ENCODE measurements at places on chromosomes 4 and X.
A peak's percentile ranks its signal among the peaks of the same experiment; 100 is the strongest.

DNA sequence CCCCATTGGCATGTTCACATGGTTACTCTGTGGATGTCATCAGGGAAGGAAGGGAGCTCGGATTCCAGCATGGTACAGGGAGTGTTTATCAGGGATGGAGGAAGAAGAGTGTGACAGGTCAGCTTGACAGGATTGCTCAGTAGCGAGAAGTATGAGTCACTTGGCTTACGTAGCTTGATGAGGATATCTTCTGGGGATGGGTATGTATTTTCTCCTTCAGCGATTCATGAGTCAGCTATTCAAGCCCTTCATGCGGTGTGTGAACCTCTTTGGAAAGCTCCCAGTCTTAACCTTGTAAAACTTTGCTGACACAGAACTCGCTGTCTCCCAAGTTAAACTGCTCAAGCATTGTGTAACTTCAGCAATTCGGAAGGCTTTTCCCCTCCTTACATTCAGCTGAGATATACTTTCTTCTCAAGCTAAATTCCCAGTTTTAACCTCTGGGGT is 275.4 kb downstream of the ARHGAP10 start:
- DNase-seq, result no peak

DNA sequence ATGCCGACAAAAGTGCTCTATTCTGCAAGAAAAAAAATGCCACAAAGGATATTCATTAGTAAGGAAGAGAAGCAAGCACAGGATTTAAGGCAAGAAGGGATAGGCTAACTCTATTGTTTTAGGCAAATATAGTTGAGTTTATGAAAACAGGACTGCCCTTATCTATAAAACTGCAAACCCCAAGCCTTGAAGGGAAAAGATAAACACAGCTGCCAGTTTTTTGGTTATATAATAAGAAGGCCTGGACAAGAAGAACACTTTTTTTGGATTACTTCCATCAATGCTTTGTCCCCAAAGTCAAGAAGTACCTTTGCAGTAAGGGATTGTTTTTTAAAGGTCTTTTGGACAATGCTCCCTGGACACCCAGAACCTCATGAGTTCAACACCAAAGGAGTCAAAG is 45.4 kb upstream of the WWC2 start:
- no peak for DNase-seq

- DNase-seq, result no peak
These were observed 41.5 kb downstream of the SMARCA5 start for GRCh38 chr4:143554728-143555597.

GRCh38 chr4:47413521-47413920 is 50.0 kb downstream of the COMMD8 start:
- no peak for DNase-seq

DNA sequence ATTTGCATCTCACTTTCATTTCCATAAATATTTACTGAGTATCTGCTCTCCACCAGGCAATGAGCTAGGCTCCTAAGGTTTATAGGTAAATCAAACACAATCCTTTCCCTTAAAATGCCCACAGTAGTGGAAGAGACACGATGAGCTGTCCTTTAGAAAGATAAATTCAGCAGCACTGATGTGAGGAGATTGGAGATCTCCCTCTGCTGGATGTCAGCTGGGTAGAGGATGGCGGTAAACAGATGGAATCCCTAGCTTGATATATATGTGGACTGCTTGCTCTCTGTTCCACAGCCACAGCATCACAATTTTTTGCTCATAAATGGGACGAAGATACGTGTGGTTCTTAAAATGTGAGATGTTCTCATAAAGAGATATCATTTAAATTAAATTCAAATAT is 216.4 kb upstream of the RASGEF1B start:
- DNase-seq, result peak; percentile 38

GRCh38 chr4:15649914-15650545 is 5.1 kb downstream of the FBXL5 start:
- peak; percentile 89 for DNase-seq

- DNase-seq, result no peak
These were observed 209.4 kb upstream of the UGT8 start for GRCh38 chr4:114389070-114389685.

- DNase-seq, result no peak
These were observed 3.0 kb downstream of the CISD2 start for GRCh38 chr4:102871772-102872171.

- DNase-seq, result peak; percentile 62
These were observed 51.7 kb upstream of the MCF2 start for GRCh38 chrX:139759637-139760036.

- no peak for DNase-seq
These were observed 1235.3 kb downstream of the FSTL5 start for GRCh38 chr4:160928482-160928881.

GRCh38 chrX:29143756-29144155 is 556.5 kb downstream of the IL1RAPL1 start:
- DNase-seq, result no peak

DNA sequence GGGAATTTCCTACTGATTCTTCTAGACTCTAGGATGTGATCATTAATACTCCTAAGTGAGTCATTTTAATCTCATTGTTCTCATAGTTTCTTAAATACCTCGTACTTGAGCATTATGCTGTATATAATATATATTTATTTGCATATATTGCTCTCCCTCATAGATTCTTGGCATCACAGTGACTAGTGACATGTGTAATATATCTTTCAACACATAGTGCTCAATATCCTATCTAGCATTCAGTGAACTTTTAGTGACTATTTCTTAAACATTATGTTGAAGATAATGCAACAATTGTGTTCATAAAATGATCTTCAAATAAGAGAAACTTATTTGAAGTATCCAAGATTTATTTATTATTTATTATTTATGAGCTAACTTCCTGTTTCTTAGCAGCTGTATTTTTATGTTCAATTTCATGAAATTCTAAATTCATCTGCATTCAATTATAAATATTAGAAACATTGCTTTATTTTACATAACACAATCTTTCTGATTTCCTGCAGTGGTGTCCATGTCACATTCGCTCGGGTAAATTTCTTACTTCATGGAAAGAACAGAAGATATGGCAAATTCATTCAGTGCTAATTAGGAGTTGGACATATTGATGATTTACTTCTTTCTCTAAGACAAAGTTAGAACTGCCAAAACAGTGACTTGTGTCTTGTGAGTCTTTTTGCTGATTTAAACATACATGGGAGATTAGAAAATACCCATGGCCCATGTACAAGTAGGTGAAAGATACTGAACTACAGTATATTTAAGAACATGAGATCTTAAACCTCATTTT is 1095.5 kb upstream of the IGFBP7 start:
- DNase-seq, result no peak

DNA sequence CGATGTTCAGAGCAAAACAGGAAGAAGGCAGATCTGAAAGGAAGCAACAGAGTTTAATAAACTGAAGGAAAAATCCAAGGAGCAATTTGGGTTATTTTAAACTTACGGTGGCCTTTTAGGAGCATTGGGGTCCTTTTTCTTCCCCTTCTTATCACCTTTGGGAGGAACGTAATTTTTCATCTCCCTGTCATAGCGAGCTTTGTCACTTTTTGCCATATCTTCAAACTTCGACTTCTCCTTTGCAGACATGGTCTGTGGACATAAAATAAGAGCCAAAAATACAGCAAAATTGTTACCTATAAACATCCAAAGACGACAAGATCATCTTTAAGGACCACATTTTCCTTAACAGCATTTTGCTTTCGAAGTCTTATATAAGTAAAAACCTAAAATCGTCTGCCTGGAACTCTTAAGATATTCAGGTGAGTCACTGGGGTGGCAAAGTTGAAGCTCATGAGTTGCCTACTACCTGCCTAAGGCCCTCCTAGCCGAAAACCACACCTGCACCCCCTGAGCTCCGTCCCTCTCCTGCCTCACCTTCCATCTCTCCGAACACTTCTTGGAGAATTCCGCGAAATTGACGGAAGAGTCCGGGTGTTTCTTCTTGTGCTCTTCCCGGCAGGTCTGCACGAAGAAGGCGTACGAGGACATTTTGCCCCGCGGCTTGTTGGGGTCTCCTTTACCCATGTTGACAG is 1.0 kb downstream of the HMGB2 start:
- DNase-seq, result no peak

DNA sequence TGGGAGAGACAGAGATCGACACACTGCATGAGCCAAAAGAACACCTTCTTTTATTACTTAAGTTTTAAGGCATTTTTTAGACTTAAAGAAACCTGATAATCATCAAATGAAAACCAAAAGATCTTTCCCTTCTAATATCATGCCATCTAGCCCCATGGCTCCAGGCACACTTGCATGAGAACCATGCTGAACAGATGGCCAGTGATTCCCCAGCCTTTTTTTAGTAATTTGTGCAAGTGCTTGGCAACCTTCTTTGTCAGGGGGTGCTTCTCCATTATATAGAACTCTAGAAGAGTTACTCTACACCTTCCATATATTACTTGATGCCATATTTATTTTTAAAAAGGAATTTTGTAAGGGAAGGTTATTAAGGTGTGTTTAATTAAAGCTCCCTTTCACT is 182.2 kb upstream of the TEX13C start:
- DNase-seq, result no peak

DNA sequence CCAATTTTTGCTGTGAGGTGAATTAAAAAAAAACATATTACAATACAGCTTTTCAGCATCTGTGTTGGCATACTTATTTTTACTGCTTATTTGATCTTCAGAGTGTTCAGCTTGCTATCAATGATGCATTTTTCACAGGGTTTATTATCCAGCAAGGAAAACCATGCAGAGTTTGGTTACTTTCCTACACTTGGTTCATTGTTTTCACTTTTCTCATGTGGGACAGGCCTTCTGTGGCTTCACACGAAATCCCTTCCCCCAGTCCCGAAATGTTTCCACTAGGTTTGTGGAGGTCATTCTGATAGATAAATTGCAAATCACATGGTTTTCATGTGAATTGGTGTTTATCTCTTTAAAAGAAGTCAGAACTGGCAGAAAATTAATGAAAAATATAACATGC is 205.8 kb downstream of the SPCS3 start:
- no peak for DNase-seq

- DNase-seq, result no peak
These were observed 23.0 kb downstream of the NAT8L start for GRCh38 chr4:2082118-2082517.

DNA sequence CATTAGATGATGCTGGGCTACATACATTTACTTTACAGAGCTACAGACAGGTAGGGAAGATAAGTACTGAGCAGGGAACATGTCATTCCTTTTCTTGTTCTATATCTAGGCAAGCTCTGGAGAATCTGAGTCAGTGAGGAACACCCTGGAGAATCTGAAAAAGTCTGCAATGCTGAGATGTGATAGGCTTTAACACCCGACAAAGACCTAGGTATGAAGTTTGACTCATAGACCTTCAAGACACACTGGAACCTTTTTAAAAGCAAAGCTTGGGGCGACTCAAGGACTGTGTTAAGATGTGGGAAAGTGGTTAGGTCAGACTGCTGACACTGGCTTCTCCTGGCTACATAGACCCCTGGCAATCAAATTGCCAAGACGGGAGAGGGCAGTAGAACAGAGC is 42.8 kb downstream of the OSTC start:
- no peak for DNase-seq

DNA sequence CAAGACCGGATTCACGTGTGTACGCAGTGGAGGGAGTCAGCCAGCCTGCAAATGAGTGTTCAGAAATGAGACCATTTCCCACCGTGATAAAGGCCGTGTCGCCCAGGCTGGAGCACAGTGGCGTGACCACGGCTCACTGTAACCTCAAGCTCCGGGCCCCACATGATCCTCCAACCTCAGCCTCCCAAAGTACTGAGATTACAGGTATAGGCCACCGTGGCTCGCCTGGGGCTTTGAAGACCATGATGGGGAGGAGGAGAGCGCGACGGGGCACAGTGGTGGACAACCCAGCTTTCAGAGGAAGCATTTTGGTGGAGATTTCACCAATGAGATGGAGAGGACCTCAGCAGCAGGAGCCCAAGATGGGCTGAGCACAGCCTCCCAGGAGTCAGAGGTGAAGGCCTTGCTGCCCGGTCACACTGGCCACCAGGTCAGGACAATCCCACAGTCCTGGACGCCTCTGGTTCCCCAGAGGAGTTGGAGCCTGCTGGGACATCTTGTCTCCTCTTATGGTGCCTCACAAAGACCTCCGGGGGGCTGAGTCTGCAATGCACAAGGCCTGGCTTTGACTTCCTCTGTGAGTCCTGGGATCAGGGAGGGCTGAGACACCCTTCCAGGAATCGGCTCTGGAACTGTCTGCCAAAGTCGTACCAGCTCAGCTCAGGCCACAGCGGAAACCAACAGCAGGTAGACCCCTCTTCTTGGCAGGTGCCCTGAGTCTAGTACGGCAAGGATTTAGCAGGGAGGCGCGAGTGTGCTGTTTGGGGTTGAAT is 22.4 kb upstream of the MXD4 start:
- no peak for DNase-seq

- no peak for DNase-seq
These were observed 451 bp upstream of the FGD1 start for GRCh38 chrX:54496517-54496852.

DNA sequence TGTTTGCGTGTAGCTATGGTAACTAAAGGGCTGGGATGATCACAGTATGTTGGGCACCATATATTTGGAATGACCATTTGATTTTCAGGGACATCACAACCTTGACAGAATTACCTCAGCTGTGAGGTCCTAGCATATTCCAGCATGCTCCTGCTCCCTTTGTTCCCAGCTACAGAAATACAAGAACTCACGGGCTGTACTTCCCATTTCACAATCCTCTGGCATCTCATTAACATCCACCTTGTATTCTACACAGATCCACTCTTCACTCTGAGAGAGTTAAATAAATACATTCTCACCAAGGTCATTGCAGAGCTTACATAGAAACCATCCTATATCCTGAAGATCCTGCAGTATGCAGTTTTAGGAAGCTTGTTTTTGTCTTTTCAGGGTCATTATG is 169.7 kb downstream of the FRMPD4 start:
- no peak for DNase-seq

DNA sequence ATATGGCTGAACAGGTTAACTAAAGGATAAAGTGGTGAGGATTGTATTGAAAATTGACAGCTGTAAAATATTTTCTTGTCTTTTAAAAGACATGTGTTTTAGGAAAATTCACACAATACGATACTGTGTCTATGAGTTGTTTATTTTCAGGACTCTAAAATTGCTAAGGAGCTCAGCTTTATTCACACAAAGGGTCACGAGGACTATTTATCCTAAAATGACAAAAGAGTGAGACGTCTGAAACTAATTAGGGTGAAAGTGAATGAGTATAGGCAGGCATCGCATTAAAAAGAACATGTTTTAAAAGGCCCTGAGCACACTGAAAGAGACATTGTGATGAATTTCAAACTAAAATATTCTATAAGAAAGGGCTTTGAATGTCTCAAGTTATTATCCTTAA is 304.7 kb downstream of the SH2D1A start:
- no peak for DNase-seq

DNA sequence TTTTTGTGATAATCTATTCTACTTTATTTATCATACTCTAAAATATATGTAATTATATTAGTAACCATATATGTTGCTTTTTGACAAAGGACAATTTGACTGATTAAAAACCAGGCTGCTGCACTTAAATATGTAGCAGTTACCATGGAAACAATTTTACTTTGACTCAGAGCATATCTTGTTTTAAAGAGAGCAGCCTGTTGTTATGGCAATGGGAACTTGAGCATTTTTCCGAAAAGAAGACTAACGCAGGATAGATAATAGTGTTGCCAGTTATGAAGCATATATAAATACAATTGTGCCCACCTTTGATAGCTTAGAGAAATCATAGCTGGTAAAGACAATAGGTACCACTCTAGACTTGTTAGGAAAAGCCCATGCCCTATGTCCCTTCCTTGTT is 283.0 kb downstream of the GASK1B start:
- DNase-seq, result no peak

Measured in GM23338 (cell line).